ENCODE measurements at places on chromosomes 1 and 21.

DNA sequence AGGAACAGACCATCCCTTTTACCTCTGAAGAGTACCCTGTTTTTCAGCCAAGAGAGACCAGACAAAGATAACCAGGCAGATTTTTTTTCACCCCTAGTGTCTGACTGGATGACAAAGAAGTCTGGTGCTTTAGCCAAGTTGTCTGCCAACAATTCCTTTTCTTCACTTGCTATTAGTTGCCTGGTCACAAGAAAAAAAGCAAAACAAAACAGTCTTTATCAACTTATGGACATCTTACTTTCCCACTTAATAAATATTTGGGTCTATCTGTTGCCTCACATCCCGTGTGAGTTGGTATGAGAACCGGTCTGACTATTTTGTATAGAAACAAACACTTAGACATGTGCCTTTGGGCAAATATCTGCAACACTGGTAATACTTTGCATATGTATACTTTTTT, 662.9 kb downstream of the PLPP3 start:
- no peak for DNase-seq

- no peak for DNase-seq
These were observed 55.6 kb downstream of the SUCO start for GRCh38 chr1:172588296-172589291.

DNA sequence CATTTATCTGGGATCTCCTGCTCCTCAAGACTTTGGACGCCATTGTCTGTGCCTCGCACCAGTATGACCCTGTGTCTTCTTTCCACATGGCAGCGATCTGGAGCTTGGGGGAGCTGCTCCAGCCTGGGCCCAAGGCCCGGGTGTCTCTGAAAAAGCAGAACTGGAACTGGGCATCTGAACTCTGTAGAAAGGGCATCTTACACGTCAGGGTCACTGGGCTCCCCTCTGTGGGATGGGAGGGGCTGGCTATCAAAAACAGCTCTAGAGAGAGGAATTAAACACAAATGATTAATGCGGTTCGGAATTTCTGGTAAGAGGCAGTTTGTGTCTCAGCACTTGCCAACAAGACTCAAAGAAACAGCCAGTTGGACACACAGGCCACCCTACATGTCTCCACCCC, 16.1 kb downstream of the FCRL1 start:
- DNase-seq, result no peak

DNA sequence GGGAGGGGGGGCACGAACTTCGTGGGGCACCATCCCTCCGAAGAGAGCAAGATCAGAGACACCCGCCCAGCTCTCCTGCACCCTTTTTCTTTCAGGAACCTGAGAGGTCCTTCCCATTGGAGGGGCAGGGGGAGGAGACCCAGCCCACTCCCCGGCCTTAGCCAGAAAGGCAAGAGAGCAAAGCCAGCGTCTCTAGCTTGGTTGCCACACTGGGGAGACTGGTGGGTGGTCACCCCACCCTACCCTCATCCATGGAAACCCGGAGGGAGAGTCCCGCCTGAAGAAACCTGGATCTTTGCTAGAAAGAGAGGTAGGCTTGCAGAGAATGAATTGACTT, 246 bp downstream of the ATP2B4 start:
- DNase-seq, result no peak

GRCh38 chr1:84715342-84716019, 25.2 kb upstream of the SSX2IP start:
- no peak for DNase-seq

All from GM19239 (cell line).